CD4-positive, alpha-beta T cell treated with Interleukin-6 at 100 ng/mL for 8 hours (primary cell): ENCODE measurements at places on chromosomes 6 and 20.

- no peak for DNase-seq
Observed at GRCh38 chr6:149445573-149445972, 39.2 kb downstream of the ZC3H12D start.

GRCh38 chr6:157253699-157254098, 69.6 kb downstream of the TMEM242 start:
- DNase-seq, result no peak

- DNase-seq, result no peak
Observed at GRCh38 chr6:167130712-167131684, 8.1 kb downstream of the CCR6 start.

DNA sequence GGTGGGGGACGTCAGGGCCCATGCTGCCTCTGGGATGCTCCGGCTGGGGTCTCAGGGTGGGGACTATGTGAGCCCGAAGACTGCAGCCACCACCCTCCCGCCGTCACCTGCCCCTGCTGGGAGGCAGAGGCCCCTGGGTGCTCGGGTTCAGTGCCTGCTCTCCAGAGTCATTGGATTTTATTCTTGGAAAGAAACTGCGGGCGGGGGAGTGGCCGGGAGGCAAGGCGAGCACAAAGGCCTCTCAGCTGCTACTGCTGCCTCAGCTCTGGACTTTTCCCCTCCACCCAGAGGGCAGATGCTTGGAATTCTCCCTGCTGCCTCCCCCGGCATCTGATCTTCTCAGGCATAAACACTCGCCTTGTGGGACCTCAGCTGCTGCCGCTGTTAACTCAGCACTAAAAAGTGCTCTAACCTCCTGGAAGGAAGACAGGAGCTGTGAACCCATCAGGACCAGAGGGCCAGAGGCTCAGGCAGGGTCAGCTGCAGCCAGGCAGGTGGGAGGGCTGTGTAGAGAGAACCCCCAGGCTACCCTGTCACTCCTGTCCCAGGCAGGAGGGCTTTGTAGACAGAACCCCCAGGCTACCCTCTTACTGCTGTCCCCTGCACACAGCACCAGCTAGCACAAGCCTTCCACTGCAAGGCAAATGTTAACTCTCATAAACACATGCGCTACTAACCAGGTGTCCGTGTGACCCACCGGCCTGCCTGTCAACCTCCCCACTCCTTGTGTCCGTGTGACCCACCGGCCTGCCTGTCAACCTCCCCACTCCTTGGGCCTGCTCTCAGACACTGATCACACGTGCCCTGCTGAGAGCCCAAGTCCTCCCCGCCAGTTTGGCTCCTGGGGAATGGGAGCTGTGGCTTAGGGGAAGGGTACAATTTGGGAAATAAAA, 9.4 kb upstream of the FRMD1 start:
- no peak for DNase-seq

- DNase-seq, result no peak
Observed at GRCh38 chr20:13322198-13322597, 101.1 kb downstream of the ISM1 start.

DNA sequence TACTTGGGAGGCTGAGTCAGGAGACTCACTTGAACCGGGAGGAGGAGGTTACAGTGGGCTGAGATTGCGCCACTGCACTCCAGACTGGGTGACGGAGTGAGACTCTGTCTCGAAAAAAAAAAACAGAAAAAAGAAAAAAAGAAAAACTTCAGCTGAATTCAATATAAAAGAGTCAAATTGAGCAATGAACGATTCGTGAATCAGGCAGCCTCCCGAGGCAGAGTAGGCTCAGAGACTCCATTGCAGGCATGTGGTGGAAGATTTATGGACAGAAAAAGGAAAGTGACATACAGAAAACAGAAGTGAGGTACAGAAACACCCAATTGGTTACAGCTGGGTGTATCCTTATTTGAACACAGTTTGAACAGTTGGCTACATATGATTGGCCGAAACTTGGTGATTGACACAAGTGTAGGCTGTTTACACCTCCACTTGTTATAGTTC, 56.3 kb downstream of the HLA-DPB1 start:
- DNase-seq, result no peak

- DNase-seq, result no peak
Observed at GRCh38 chr6:25748049-25748448, 6.5 kb upstream of the SLC17A4 start.

DNA sequence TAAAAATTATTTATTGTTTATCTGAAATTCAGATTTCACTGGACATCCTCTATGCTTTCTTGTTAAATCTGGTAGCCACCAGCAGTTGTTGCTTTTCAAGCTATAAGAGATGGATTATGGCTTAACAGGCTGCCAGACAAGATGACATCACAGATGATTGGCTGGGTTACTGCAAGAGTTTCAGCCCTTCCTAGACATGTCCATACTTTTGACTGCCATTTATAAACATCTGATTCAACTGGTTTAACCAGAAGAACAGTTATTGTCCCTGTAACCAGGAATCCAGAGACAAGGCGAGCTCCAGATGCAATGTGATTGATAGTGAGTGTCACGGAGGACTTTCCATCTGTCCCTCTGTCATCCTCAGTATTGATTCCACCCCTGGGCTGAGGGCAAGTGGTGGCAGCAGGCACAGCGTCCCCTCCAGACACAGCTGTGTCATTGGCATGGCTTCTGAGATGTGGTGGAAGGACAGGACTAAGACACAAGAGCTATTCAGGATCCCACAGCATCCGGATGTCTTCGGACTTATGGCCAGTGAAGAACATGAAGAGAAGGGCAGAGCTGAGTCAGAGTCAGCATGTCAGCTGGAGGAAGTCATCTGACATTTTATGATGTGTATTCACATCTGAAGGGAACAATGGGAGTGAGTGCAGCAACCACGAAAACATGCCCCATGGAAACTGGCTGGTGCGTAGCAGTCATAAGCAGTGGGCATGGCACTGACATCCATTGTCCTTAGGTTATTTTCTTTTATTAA, 284.5 kb upstream of the CDYL start:
- DNase-seq, result no peak

GRCh38 chr6:41872147-41872546, 23.0 kb downstream of the USP49 start:
- no peak for DNase-seq

- no peak for DNase-seq
Observed at GRCh38 chr6:127582777-127583462, 5.9 kb downstream of the C6orf58 start.

DNA sequence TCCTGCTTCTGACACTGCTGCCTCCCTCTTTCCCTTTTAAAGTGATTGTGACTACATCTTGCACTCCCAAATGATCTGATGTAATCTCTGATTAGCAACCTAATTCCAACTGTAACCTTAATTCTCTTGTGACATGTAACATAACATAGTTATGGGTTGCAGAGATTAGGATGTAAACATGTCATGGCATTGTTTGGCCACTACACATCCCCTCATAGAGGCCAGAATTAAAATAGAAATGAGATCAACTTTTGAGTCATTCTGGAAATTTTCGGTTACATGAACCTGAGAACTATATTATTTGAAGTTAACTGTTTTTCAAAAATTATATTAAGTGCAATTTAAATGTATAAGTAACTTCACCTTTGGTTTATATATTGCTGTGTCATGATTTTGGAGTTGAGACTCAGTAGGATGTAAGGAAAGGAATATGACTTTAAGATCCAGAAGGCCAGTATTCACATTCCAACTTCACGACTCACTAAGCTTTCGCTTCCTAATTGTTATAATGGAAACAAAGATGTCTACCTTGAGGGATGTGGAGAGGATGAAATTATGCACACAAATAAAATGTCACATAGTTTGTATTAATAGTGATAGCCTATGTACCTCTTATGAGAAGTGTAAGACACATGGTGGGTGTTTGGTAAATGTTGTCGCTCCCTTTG, 611.9 kb upstream of the MAP3K7 start:
- no peak for DNase-seq

DNA sequence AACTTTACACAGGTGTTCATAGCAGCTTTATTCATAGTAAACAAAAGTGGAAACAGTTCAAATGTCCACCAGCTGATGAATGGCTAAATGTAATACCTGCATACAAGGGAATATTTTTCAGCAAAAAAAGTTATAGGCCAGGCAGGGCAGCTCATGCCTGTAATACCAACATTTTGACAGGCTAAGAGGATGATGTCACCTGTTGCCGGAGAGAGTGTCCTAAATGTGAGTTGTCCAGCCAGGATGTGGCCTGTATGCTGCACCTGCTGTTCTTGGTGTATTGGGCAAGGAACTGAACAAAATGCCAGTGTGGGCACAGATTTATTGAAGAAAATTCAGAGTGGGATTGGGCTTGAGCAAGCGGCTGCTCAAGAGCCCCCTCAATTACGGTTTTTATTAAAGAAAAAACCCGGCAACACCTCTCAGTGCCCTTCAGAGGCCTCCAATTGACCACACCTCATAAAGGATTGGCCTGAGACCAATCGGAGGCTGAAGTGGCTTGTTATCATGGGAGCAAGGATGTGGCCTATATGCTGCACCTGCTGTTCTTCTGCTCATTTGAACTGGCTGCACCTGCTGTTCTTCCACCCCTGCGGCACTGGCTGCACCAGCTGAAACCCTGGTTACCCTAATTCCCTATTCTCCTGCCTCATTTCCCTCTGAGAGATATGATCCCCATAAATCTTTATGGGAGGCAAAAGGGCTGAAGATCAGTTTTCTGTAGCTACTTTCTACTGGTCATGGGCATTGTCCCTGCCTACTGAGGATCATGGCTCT, 164.3 kb upstream of the PROKR2 start:
- DNase-seq, result no peak

GRCh38 chr6:26514984-26515383, 14.9 kb downstream of the BTN1A1 start:
- no peak for DNase-seq

- DNase-seq, result no peak
Observed at GRCh38 chr6:140915551-140915950, 1217.2 kb upstream of the GJE1 start.

GRCh38 chr6:40195428-40196134, 261.3 kb upstream of the MOCS1 start:
- no peak for DNase-seq

GRCh38 chr20:33947709-33948295, 45.9 kb upstream of the RALY start:
- peak; percentile 5 for DNase-seq

DNA sequence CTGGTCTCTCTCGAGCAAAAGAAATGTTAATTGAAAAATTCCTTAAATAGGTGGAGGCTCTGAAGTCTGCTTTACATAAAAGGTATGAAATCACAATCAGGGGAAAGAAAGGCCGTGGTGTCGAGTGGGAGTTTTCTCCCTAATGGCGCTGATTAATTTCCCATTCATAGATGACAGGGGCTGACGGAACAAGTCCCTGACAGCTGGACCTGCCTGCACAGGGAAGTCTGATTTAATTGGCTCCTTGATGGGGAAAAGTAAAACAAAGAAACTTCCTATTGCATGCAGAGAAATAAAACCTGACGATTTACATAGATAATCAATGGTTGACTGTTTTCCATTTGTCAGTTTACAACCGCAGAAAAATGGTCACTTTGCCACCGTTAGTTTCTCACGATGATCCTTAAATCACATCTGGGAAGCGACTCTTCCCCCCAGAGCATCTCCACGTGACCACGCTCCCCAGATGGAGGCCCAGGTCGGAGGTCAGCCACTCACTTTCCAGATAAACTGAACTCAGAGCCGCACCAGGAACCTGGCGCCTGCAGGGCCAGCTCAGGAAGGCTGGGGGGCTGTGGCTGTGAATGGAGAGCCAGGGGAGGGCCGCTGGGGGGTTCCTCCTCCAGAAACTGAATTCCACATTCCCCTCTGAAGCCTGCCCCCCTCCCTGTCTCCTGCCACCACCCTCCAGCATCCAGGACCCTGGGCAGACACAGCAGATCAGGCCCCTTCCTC, 55.3 kb downstream of the DLL1 start:
- no peak for DNase-seq

DNA sequence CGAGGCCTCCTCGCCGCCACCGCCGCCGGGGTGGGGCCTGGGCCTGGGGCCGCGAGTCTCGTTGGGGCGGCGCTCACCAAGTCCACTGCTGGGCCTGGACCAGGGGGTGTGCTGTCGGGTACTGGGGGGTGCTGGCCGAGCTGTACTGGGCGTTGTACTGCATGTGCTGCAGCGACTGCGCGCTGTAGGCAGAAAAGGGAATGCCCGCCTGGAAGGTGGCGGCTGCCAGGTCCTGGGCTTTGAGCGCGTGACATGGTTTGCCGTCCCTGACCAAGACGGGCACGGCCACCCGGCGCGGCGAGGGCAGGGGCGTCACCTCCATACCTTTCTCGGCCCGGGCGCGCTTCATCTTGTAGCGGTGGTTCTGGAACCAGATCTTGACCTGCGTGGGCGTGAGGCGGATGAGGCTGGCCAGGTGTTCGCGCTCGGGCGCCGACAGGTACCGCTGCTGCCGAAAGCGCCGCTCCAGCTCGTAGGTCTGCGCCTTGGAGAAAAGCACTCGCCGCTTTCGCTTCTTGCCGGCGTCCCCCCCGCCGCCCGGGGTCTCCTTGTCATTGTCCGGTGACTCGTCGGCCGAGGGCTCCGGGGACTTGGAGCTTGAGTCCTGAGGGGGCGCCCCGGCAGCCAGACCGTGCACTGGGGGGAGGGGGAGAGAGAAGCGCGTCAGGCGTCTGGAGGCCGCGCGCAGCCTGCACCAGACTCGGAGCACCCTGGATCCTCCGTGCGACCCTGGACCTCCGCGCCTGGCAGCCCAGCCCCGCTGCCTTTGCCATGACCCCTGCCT, 1.8 kb downstream of the NKX2-2 start:
- DNase-seq, result no peak

DNA sequence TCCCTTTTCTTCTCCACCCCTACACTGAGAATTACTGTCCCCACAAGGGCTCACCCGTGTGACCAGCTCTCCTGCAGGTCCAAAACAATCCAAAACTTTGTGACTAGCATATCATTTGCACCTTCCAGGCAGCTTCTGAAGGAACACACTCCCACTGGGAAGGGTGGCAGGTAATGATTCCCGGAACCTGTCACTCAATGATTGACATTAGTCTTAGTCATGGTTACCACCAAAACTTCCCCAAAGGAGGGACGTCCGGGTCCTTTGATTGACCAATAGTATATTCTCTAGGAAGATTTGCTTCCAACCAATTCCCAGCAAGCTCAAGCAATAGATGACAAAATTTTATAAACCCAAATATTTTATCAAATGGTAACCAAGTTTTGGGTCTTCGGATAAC, 127.7 kb upstream of the MYLIP start:
- DNase-seq, result no peak

DNA sequence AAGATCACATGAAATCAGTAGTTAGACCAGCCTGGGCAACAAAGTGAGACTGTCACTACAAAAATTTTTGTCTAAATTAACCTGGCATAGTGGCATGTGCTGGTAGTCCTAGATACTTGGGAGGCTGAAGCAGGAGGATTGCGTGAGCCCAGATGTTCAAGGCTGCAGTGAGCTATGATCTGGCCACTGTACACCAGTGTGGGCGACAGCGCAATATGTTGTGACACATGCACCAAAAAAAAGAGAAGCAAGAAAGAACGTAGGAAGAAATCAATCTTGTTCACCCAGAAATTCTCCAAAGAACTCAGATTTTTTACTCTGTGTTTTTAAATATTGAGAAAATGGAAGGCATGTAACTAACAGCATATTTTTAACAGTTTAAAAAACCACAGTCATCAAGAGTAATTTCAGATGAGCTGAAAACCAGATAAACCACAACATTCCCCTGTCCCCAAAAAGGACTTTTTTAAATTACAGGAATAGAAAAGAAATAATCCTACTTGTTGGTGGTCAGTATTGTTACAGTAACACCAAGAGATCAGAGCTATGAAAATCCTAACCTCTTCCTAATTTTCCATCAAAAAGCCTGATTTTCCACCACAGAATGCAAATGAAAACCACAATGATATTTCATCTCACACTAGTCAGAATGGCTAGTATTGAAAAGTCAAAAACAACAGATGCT, 240.2 kb downstream of the KHDC1L start:
- no peak for DNase-seq
